ENCODE measurements at places on chromosomes 2 and 18.

DNA sequence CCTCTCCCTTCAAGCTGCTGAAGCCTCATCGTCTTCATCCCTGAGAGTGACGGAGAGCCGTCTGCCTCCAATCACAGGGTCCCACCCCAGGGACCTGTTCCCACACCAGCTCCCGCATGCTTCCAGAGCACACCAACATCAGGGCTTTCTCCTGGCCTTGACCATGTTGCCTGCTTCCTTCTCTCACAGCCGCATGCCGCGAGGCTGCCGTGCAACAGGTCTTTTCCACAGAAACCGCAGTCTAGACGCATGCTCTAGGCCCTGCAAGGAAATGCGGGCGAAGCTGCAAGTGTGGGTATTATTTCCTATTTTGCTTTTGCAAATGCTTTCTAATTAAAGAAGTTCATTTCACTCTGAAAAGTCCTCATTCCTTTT lies 277.8 kb downstream of the EIPR1 start:
- DNase-seq: no peak

GRCh38 chr2:78535395-78535794 lies 490.1 kb upstream of the REG3G start:
- DNase-seq: no peak

DNA sequence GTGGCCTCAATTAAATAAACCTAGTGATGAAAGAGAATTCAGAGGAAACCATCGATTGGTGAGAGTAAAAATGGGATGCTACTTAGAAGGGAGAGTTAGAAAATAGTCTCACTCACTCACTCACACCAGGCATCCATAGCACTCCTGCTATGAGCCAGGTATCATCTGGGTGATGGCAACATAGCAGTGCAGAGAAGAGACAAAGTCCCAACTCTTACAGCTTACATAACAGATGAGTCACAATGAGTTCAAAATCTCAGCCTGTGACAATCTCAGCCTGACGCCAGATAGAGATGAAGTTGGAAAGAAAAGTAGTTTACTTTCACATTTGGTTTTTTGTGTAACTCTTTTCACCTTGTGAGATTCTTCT lies 55.4 kb upstream of the THOC1 start:
- no peak for DNase-seq

- no peak for DNase-seq
Measured at GRCh38 chr2:217415316-217415715, 555.5 kb upstream of the TNP1 start.

DNA sequence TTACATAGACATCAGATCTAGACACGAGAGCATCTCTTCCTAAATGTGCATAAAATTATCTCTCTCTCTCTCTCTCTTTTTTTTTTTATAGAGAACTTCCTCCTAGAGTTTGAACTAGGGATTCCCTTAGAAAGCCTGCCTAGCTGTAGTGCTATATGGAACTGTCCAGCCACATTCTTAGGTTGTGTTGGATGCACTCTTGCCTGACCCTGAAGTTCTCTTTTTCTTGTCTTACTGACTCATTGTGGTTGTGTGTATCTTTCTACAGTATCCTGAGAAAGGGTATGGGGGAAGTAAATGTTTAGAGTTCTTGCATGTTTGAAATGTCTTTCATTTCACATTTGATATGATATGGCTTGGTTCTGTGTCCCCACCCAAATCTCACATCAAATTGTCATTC lies 368.2 kb downstream of the CDH2 start:
- no peak for DNase-seq

GRCh38 chr2:223475901-223476300 lies 126.3 kb downstream of the SCG2 start:
- no peak for DNase-seq

- no peak for DNase-seq
Measured at GRCh38 chr2:112817082-112817689, 19.4 kb downstream of the IL1B start.

DNA sequence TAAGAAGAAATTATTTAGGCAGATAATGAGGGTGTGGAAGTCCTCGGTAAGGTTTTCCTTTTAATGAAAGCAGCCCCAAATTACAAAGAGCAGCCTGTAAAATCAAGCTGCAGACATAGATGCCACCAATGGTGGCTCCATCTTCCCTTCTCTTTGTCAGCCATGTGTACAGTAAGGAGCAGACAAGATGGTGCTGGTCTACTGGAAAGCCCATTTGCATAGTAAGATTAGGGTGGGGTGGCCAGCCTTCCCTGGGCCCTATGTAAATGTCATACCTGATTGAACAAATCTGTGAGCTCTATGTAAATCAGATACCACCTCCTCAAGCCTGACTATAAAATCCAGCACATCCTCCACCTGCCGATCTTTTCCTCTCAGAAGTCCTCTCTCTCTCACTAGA lies 154.4 kb upstream of the SERTAD2 start:
- DNase-seq: no peak

DNA sequence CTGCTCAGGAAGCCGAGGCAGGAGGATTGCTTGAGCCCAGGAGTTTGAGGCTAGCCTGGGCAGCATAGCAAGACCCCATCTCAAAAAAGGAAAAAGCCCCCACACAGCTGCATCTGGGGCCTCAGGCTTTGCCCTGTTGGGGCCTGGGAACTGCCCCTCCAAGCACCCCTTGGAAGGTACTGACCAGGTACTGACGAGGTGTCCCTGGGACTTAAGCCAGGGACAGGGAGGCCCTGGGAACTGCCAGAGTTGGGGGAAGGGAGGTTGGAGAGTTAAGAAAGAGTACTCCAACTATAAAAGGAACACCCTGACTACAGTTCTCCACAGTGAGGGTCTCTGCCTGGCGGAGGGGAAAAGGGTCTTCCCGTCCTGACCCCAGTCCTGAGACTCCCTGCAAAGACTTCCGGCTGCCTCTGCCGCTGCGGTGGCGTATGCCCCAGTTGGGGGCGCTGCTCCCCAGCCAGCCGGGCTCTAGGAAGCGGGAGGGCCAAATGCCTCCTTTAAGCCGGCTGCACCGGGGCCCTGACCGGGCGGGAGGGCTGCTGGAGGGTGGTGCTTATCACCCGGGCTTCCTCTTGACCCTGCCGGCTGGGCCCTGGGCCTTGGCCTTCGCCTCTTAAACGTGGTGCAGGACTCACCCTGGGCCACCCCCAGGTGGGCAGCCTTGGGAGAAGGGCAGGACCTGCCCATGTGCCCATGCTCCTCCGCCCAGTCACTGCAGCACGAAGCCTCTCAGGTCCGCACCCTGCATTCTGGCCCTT lies 12.8 kb downstream of the SLC30A3 start:
- no peak for DNase-seq

- no peak for DNase-seq
Measured at GRCh38 chr18:37207343-37207742, 358.3 kb downstream of the CELF4 start.

- DNase-seq: no peak
Measured at GRCh38 chr2:201137505-201138400, 21.8 kb downstream of the CFLAR start.

DNA sequence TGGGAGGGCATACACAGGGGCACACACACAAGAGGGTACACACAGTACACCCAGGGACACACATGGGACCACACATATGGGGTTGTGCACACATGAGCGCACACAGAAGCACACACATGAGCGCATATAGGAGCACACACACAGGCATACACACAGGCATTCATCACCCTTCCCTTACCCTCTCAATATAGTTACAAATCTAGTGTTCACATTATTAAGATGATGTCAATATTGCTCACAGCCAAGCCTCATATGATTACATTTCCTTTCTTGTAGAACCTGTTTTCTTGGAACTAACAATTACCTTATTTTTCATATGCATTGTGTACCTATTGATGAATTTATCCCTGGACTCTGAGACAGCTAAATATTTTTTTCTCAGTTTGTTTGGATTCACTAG lies 156.7 kb downstream of the FHOD3 start:
- no peak for DNase-seq
